ENCODE measurements at places on chromosomes 6 and 20.
A peak's percentile ranks its signal among the peaks of the same experiment; 100 is the strongest.

- DNase-seq, result no peak
Observed at GRCh38 chr6:38218235-38218634, 398.7 kb downstream of the ZFAND3 start.

GRCh38 chr20:59676851-59677182, 72.5 kb downstream of the PHACTR3 start:
- no peak for DNase-seq

DNA sequence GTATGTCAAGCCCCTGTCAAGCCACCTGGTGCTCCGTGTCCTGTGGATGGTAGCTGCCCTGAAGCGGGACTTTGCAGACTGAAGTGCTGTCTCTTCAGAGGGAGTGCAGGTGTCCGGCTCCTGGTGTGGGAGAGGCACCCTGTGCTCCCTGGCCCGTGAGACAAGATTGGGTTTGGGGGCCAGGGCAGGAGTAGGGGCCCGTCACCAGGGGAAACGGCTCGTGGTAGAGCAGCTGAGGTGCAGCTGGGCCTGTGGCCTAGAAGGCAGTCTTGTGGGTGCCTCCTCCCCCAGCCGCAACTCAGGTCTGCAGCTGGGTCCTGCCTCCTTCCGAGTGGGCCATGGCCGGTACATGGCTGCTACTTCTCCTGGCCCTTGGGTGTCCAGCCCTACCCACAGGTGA, at the start of gene PTCRA:
TSS of gene PTCRA (plus strand) at position 322 of the 400 bp plus-strand sequence. CDS start at position 339, 17 bp downstream.
- no peak for DNase-seq

DNA sequence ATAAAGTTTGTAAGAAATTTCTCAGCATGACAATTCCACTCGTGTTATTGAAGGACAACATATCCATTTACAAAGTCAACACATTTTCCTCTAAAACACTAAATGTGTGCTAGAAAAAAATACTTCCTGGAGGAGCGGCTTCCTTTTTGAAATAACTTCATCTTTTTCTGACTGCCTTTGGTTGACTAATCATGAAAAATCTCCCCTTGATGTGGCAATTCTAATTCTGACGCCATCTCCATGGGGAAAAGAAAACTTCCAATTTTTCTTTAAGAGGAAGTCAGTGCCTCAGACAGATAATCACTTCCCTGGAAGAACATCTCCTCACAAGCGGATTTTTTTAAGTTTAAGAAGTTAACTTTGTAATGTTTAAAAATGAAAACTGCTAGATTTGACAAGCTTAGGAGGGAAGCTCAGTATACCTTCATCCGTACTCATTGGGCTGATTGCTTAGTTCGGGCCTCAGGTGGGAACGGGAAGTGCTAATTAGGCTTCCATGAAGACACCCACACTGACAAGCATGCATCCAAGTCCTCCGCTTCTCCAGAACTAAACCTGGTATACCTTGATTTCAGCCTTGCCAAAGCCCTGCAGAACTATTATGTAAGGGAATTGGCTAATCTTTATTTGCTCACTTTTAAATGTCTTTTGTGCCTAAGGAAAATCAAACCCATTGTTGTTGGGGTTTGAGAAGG, 35.1 kb upstream of the DUSP22 start:
- no peak for DNase-seq

DNA sequence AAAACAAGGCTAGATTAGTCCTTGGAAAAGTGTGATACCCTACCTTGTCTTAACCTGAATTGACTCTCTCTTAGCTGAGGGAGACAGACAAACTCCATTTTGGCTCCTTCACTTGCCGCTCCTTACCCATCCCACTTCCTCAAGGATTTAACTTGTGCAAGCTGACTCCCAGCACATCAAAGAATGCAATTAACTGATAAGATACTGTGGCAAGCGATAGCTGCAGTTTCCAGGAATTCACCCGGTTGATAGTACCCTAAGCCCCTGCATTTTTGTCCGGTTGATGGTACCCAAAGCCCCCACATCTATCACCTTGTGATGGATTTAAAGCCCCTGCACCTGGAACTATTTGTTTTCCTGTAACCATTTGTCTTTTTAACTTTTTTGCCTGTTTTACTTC, 1.9 kb upstream of the SERINC3 start:
- DNase-seq, result no peak

DNA sequence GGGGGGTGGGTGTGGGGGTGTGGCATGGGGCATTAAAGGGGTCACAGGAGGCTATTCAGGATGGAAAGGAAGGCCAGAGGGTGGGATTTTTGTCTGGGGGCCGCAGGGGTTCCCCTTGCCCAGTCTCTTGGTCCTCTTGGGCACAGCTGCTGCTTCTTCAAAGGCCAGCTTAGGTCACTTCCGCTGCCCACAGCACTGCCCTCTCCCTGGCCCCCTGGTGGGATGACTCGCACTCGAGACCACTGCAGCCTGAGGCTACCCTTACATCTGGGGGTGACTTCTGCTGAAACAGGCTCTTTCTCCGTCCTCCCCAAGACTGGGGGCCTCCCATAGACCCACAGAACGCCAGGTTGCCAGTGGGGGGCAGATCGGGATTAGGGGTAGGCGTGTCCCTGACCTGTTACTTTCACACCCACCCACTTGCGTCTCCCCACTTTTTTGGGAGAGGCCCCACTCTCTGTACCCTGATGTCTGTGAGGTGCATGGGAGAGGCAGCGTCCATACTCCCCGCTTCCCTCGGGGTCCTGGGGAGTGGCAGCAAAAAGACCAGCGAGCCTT, 1.3 kb downstream of the LKAAEAR1 start:
- DNase-seq, result no peak

- peak; percentile 36 for DNase-seq
Observed at GRCh38 chr6:36289281-36289878, 19.5 kb downstream of the PNPLA1 start.

GRCh38 chr6:117156741-117157140, 108.6 kb upstream of the VGLL2 start:
- no peak for DNase-seq

DNA sequence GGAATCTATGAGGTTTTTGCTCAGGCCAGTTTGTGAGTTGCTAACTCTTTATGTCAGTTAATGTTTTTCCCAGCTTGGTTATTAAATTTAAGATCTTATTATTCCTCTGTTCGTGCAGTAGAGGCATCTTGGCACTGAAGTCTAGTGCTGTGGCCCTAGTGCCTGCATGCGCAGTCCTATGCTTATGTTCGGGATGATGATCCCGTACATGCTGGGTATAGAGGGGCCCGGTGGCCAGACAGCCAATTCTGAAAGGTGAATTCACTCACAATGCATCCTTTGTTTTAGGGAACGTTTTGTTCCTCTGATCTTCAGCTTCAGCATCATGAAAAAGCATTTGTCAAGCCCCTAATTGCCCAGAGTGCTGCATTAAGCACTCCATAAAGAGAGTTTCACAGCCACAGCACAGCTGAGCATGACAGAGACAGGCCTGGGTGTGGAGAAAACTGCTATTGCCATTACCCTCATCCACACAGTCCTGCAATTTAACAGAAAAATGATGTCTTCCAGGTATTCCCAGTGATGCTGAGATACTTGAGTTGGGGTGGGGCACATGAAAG, 39.8 kb upstream of the BACH2 start:
- no peak for DNase-seq

DNA sequence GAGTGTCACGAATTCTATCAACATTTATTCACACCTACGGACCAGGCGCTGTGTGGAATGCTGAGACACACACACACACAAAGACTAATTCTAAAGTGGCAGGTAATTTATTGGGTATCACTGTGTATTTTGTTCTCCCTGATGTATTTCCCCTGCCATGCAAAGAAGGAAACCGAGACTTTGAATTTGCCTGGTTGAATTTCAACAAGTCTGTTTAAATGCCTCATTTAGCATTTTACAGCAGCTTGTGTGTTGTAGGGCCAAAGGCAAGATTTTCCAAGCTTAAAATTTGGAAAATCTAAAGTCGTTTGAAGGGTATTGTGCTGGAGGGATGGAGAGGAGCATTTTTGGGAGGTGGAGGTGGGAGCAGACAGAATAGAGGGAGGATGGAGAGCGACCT, 274.4 kb upstream of the ZFP64 start:
- no peak for DNase-seq

- no peak for DNase-seq
Observed at GRCh38 chr6:8750627-8751026, 315.3 kb upstream of the SLC35B3 start.

GRCh38 chr6:159756508-159756907, 5.3 kb upstream of the ACAT2 start:
- DNase-seq, result no peak

DNA sequence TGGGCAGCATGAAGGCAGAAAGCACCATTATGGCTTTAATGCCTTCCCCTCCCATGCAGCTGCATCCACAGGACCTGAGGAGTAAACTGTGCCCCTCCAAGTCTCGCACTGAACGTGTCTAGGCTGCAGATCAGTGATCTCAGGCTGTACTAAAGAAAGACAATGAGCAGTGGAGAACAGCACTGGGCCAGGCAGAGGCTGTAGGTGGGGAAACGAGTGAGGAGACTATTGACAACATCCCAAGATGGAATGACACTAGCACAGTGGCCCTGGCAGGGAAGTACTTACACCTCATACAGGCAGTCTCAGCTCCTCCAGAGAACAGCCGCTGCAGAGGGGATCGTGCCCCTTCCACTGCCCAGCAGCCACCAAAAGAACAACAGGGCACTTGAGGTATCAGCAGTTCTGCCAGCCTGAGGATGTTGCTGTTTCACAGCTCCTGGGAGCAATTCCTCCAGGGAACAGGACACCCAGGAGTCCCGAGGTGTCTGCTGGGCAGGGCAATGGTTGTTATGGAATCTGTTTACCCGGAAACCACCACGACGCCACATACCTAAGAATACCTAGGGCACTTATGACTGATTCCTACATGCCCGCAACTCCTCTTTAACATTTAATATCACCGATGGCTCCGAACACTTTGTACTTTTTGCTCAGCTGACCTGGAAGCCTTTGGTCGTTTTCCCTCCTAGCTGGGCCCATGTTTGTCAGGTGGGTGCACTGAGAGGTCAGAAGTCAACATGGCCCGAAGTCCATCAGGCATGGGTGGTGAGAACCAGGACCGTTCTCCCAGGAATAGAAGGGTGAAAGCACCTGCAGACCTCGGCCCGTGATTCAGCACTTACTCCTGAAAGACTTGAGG, 79.1 kb downstream of the SLC22A23 start:
- peak; percentile 43 for DNase-seq

DNA sequence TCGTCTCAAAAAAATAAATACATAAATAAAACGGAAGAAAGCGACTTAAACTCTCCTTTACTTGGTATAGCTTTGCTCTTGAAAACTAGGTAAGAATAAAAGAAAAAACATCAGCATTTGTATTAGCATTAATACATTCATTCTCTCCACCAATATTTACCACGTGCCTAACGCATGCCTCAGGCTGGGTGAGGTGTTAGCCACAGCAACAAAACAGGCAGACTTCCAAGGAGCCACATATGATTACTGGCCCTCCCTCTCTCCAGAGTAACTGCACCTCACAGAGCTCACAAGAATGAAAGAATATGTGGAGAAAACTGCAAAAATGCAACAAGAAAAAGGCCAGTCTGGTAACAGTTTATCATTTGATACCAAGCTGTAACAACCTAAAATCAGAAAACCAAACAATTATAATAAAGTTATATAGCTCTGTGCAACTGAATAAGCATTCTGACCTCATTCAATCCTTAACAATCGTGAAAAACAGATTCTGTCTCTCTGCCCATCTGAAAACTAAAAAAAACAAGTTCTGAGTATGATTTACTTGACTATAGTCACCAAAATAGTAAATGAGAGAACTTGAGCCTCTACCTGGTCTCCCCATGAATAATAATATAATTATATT, 5.2 kb downstream of the NAPB start:
- DNase-seq, result peak; percentile 67

DNA sequence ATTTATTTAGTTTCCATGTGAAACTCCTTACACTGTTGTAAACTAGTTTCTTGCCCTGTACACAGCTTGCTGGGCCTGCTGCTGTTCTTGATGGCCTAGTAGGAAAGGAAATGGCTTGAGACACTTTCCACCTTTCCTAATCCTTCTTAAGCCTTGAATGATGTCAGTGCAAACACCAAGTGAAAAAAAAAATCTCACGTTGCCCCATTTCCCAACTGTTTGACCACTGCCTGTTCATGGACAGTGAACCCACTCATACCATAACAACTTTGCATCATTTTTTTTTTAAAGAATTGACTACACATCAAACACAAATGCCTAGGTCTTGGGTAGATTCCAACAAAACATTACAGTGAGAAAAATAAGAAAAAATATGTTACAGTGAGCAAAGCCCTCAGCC, 653.6 kb upstream of the FLRT3 start:
- DNase-seq, result no peak

DNA sequence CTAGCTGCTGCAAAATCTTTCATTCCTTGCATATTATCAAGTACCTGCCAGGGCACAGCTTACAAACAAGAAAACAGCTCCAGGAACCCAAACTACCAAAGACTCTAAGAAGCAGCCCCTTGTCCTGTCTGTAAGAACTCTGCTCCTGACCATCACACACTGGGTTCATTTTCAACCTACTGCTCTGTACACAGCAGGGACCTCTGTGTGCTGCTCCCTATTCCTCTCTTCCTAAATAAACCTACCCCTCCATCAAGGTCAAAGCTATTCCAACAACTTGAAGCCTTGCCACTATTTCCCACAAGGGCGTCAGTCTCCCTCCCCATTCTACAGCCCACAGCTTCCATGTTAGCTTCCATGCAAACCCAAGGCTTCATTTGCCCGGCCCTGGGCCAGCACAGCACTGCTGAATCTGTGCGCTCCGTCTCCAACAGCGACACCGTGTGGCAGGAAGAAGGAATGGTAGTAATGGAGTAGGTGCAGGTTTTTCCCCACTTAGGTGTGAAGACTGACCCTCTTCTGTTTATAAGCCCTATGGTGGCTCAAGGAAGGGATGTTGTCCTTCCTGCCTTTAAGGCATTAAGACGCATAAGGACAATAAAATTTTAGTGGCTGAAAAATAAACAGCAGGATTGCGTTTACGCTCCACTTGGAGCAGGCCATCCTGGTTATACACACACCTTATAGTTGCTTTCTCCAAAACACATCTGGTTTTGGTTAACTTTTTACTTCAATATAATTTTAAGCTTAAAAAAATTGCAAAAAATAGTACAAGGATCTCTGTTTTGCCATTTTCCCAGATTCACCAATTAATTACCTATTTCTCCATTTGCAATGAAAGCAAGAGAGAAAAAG, 115.2 kb upstream of the NXT1 start:
- peak; percentile 52 for DNase-seq

DNA sequence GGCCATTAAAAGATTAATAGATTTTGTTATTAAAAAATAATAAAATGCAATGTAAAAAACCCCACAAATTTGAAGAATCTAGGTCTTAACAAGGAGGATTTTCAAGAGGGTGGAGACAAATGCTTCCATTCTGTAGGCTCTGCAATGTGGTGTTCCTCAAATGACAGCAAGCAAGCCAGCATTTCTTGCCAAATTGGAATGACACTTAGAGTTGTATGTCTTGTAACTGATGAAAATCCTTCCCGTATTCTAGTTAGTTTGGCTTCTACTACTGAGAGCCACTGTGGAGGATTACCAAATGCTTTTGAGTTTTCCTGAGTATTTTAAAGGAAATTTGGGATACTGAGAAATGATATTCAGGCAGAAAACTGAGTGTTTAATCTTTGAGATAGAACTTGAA, 1225.5 kb upstream of the CITED2 start:
- no peak for DNase-seq

- DNase-seq, result peak; percentile 83
Observed at GRCh38 chr6:108592371-108593337, 31.9 kb downstream of the FOXO3 start.

- DNase-seq, result peak; percentile 69
Observed at GRCh38 chr6:145736661-145737144, 1.4 kb upstream of the EPM2A start.
